ENCODE measurements at places on chromosomes 5 and 9.

DNA sequence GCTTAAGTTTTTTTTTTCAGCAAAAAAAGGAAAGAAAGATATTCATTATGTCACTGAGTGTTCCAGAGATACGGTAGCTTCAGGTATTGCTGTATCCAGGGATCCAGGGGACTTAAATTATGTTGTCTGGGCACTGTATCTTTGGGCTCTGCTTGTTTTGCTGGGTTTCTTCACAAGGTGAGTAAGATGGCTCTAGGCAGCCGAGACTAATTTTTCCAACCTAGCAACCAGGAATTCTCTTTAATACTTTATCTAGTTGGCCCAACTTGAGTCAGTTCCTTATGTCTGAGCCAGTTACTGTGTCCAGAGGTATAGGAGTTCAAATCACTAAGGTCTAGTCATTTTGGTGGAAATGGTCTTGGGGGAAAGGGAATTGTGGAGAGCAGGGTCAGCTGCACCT lies 66.0 kb downstream of the MAN2A1 start:
- H3K36me3 ChIP-seq = no peaks in the 10 kb centered on the region
- DNase-seq = no peak
- no peak overlapping the region for H3K4me3 ChIP-seq
- H3K4me1 ChIP-seq = no peaks in the 10 kb centered on the region
- no peaks in the 10 kb centered on the region for H3K27me3 ChIP-seq

DNA sequence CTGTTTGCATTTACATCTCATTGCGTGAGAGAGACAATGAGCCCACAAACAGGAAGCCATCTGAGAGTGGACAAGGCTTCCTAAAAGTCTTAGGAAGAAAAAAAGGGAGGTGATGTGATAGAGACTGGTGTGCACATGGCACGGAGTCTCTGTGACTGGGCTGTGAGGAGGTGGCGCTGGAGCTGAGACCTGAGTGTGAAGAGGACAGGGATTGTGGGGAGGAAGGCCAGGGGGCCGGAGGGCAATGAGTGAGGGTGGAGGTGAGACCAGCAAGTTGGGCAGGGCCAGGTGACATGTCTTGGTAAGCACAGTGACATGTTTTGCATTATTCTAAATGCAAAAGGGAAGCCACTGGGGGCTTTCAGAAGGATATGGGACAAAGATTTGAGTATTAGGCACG lies 45.0 kb downstream of the TSPAN17 start:
- no peaks in the 10 kb centered on the region for H3K4me1 ChIP-seq
- H3K27me3 ChIP-seq = no peaks in the 10 kb centered on the region
- no peak overlapping the region for H3K4me3 ChIP-seq
- no peak overlapping the region for H3K27ac ChIP-seq
- H3K36me3 ChIP-seq = no peaks in the 10 kb centered on the region

GRCh38 chr5:100852988-100853449 lies 50.1 kb downstream of the ST8SIA4 start:
- no peaks in the 10 kb centered on the region for H3K36me3 ChIP-seq
- no peak overlapping the region for H3K4me3 ChIP-seq
- H3K4me1 ChIP-seq = no peaks in the 10 kb centered on the region
- no peak for DNase-seq
- no peak overlapping the region for H3K27ac ChIP-seq

- H3K4me1 ChIP-seq = no peaks in the 10 kb centered on the region
- H3K27me3 ChIP-seq = no peaks in the 10 kb centered on the region
- H3K27ac ChIP-seq = no peak overlapping the region
- H3K4me3 ChIP-seq = no peak overlapping the region
- H3K36me3 ChIP-seq = no peaks in the 10 kb centered on the region
Observed at GRCh38 chr5:120507800-120508463, 43.8 kb downstream of the PRR16 start.

- peaks cover 15% of the 10 kb centered on the region for H3K4me1 ChIP-seq
- H3K36me3 ChIP-seq = no peaks in the 10 kb centered on the region
- H3K27me3 ChIP-seq = no peaks in the 10 kb centered on the region
- no peak for DNase-seq
- H3K27ac ChIP-seq = peak overlapping the region; percentile 54
Observed at GRCh38 chr9:115164511-115164974, 46.6 kb upstream of the TNC start.

DNA sequence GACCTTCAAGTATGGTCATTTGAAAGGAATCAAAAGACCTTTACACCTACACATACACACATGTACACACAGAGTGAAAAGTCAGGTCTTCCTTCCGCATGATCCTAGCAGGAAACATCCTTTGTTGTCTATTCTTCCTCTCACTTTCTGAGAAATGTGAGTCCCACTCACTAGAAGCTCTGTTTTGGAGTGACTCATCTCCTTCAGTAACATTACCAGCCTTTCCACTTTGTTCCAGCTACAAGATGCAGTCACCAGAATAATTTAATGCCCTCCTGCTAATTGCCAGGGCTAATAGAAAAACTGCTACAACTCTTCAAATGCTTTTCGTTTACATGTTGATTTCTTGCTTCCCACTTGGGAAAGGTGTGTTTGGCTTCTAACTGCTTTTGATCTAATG lies 417.3 kb downstream of the RASEF start:
- no peaks in the 10 kb centered on the region for H3K4me1 ChIP-seq
- no peak overlapping the region for H3K27ac ChIP-seq
- no peak overlapping the region for H3K4me3 ChIP-seq
- H3K27me3 ChIP-seq = no peaks in the 10 kb centered on the region
- DNase-seq = no peak
- no peaks in the 10 kb centered on the region for H3K36me3 ChIP-seq

DNA sequence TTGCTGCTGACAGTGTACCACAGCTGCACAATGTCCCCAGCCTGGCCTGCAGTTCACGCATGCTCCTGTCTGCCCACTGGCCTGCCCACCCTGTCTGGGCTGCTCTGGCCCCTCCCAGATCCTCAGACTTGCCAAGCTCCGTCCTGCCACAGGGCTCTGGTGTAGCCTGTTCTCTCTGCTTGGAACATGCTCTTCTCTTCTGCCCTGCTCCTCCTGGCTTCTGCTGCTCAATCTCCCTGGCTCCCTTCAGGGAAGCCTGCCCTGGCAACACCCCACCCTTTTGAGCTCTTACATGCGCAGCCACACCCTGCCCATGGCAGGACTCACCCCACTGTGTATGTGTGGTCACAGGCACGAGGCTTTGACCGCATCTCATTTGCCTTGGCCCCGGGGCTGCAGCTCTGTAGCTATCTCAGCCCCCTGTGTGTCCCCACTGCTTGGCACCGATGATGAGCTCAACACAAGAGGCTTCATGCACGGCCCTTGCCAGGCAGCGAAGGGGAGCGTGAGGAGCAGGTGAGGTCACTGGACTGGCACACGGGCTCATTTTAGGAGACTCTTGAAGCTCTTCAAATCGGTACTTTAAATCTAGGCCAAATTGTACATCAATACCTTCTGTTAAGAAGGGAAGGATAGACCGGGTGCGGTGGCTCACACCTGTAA lies 20.4 kb upstream of the BRD3 start:
- H3K36me3 ChIP-seq = no peaks in the 10 kb centered on the region
- H3K27me3 ChIP-seq = no peaks in the 10 kb centered on the region
- H3K27ac ChIP-seq = no peak overlapping the region
- H3K4me1 ChIP-seq = no peaks in the 10 kb centered on the region
- no peak overlapping the region for H3K4me3 ChIP-seq
- DNase-seq = no peak

GRCh38 chr5:89081360-89081759 lies 198.4 kb upstream of the MEF2C start:
- no peaks in the 10 kb centered on the region for H3K4me1 ChIP-seq
- H3K27ac ChIP-seq = no peak overlapping the region
- no peak for DNase-seq
- no peak overlapping the region for H3K4me3 ChIP-seq

DNA sequence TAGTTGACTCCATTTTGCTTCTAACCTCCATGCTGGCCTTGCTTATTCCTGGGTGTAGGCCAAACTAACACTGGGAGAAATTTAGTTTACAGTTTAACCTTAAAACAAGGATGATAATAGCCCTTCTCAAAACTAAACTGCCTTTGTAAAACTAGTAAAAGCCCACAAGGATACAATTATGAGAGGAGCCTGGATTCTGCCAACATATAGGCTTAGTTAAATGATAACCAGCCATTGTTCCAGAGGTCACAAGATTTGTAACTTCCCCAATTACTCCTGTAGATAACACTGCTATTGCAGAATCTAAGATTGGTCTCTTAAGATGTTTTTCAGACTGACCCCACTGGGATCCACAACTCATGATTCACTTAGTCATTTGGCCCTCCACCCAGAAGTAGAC lies 2300.3 kb upstream of the C9orf72 start:
- no peaks in the 10 kb centered on the region for H3K27me3 ChIP-seq
- H3K36me3 ChIP-seq = no peaks in the 10 kb centered on the region
- no peak overlapping the region for H3K4me3 ChIP-seq
- DNase-seq = no peak

DNA sequence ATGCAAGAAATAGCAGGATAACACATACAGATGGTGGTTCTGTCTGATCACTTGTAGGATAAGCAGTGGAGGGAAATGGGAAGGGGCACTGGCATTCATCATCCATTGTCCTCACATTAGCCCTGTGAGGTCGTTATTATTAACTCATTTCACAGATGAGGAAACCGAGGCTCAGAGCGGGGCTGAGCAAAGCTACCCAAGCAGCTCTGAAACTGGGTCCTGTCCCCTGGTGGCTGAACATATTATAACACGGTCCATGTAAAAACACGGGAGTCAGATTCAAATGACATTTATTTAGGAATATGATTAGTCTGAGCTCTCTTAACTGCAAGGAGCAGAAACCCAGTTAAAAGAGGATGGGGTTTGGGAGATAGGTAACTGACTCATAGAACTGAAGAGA lies 43.1 kb downstream of the HRH2 start:
- no peak overlapping the region for H3K27ac ChIP-seq
- no peak for DNase-seq
- no peaks in the 10 kb centered on the region for H3K27me3 ChIP-seq
- H3K4me1 ChIP-seq = no peaks in the 10 kb centered on the region
- no peaks in the 10 kb centered on the region for H3K36me3 ChIP-seq
- no peak overlapping the region for H3K4me3 ChIP-seq

DNA sequence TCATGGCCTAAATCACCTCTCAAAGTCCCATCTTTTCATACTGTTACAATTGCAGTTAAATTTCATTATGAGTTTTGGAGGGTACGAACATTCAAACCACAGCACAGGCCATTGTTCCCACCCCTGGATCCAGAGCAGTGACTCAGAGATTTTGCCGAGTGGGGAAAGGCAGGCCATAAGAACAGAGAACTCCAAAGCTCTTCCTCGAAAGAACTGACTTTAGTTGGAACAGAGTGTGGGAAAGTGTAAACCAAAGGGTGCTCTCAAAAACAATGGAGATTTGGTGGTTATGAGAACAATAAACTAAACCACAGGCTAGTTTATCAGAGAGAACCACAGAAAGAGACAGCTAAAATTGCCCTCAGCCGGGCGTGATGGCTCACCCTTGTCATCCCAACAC lies 19.4 kb upstream of the GRPEL2 start:
- H3K27ac ChIP-seq = no peak overlapping the region
- no peaks in the 10 kb centered on the region for H3K27me3 ChIP-seq
- H3K4me3 ChIP-seq = no peak overlapping the region
- DNase-seq = no peak
- H3K36me3 ChIP-seq = no peaks in the 10 kb centered on the region
- peaks cover 4% of the 10 kb centered on the region for H3K4me1 ChIP-seq

- H3K27me3 ChIP-seq = peaks cover 74% of the 10 kb centered on the region
- no peaks in the 10 kb centered on the region for H3K36me3 ChIP-seq
- peak overlapping the region; percentile 19 for H3K4me3 ChIP-seq
- no peaks in the 10 kb centered on the region for H3K4me1 ChIP-seq
Observed at GRCh38 chr9:23821375-23822181, 4.5 kb downstream of the ELAVL2 start.

DNA sequence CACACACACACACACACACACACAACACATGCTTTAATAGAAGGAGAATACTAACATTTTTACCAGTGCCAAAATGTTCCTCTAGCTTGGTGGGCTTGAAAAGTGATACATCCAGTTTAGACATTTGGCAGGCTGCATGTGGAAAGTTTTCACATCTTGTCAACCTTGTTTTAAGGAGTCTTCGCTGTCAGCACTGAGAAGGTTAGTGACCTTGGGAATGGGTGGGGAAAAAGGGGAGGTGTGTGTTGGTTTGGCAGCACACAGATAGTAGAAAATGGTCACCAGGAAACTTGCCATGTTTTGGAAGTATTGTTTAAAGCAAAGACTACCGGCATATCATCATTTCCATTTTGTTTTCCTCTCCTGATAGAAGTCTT lies 346.5 kb upstream of the ADAMTSL1 start:
- H3K4me1 ChIP-seq = no peaks in the 10 kb centered on the region
- no peaks in the 10 kb centered on the region for H3K27me3 ChIP-seq
- no peak overlapping the region for H3K4me3 ChIP-seq
- no peaks in the 10 kb centered on the region for H3K36me3 ChIP-seq
- H3K27ac ChIP-seq = no peak overlapping the region

DNA sequence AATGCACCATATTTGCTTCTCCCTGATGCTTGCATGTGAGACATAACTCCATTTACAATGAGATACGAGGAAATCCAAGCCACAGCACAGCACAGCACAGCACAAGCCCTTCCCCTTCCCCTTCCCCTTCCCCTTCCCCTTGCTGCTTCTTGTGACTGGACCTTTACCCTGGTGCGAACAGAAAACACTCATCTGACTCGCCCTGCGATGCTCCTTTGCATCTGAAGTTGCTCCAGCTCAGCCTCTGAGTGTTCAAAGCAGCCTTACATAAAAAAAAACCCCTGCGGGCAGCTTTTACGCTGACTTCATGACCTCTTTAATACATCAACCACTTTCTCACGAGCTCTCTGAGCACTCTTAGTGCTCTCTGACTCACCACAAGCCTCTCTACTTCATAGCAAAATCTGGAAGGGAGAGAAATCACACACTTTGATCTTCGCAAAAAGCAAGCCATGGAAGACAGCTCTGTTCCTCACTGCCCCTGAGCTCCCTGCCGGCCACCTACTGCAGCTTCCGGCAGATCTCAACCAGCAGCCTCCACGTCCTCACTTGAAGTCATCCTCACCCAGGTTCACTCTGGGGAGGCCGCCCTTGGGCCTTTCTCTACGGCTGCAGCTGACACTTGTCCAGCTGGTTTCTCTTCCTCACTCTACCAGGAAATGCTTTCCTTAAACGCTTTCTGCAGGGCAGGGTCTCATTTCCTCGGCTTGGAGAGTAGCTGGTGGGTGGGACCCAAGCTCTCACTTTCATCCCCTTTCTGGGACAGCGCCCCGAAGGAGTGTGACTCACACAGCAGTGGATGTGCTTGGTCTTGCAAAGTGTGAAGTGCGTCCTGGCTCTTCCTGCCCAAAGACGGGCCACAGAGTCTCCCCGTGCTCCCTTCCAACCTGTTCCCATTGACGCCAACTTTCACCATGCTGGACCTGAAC lies 5.3 kb downstream of the SLC34A1 start:
- H3K4me1 ChIP-seq = no peaks in the 10 kb centered on the region
- no peak overlapping the region for H3K27ac ChIP-seq
- H3K27me3 ChIP-seq = no peaks in the 10 kb centered on the region
- H3K4me3 ChIP-seq = no peak overlapping the region
- no peaks in the 10 kb centered on the region for H3K36me3 ChIP-seq
